Forelimb muscle (tissue), 1 donor: ENCODE measurements at places on chromosomes 12 and 14. TPM values are rescaled to one million over a fixed set of nuclear protein-coding genes. Genes with fewer than 3 reads are reported as not detected.

GRCh38 chr14:85577543-85578114, 47.7 kb downstream of the FLRT2 start:
- DNase-seq, result no peak

- no peak for DNase-seq
Observed at GRCh38 chr12:6228535-6229223, 28.5 kb downstream of the CD9 start.

DNA sequence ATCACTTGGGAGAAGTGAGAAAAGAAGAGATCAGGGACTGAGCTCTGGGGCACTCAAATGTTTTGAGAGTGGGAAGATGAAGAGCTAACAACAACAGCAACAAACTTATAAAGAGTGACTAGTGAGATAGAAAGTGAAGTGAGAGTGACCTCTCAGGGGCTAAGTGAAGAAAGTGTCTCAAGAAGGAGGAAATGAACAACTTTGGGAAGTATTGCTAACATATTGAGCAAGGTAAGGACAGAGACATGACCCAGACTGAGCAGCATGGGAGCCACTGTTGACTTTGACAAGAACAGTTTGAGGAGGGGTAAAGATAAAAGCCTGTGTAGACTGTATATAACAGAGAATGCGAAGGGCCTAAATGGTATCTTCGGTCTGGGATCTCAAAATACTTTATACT, 155.1 kb upstream of the BTG1 start:
- no peak for DNase-seq

GRCh38 chr12:77949943-77950342, 119.2 kb downstream of the NAV3 start:
- DNase-seq, result no peak

Gene SPX
- polyA plus RNA-seq, result 29.0 TPM
